ENCODE measurements at places on chromosomes 5 and 9.
A peak's percentile ranks its signal among the peaks of the same experiment; 100 is the strongest.

DNA sequence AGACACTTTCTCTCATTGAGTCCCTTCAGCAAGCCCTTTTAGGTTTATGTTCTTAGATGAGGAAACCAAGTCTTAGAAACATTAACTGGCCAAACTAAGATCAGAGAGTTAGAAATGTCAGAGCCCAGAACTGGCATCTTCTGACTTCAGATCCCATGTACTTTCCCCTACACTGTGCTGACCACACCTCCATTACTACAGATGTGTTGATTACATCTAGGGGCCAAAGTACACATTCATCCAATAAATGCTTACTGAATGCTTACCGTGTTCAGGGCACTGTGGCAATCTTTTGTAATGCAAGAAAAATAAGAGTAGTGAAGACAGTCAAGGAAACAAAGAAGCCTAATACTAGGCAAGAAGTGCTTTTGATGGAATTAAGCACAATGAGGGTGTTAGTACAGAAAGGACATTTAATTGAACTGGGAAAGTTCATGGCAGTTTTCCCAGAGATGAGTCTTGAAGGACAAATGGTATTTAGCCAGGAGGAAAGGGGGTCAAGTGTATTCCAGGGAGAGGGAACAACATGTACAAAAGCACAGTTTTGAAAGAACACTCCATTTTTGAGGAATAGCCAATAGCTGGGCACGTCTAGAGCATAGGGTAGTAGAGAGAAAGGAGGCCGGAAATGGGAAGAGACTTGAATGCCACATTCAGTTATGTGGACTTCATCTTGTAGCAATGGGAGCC, 89.7 kb upstream of the CDKN2B start:
- no peak for DNase-seq

- DNase-seq: no peak
Measured at GRCh38 chr5:78008356-78008967, 232.3 kb upstream of the TBCA start.

- DNase-seq: peak; percentile 75
Measured at GRCh38 chr5:158155811-158156505, 297.0 kb upstream of the CLINT1 start.

DNA sequence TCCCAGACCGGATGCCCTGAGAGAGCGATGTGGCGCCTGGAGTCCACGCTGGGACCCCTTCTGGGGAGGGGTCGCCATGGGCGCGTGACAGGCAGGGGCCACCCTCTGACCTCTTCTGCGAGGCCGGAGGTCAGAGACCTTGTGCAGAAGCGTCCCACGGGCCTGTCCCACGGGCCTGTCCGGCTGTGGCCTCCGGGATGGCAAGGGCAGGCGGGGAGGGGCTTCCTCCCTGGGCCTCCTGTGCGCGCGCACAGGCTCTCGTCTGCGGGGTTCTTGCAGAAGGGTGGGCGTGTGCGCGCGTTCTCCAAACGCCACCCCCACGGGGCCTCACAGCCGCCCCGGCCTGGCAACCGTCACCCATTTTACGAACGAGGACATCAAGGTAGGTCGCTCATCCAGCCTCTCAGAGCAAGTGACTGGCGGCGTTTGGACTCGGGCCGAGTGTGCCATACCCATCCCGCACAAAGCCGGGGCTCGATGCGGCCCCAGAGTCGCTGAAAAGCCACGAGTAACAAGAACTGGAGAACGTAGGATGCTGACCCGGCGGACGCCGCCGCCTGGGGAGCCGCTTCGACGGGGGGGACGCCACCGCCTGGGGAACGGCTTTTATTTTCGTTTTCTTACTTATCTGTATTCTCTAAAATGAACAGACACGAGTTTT, 897 bp downstream of the AHRR start:
- DNase-seq: no peak

- no peak for DNase-seq
Measured at GRCh38 chr5:133531178-133531577, 81.2 kb downstream of the FSTL4 start.

DNA sequence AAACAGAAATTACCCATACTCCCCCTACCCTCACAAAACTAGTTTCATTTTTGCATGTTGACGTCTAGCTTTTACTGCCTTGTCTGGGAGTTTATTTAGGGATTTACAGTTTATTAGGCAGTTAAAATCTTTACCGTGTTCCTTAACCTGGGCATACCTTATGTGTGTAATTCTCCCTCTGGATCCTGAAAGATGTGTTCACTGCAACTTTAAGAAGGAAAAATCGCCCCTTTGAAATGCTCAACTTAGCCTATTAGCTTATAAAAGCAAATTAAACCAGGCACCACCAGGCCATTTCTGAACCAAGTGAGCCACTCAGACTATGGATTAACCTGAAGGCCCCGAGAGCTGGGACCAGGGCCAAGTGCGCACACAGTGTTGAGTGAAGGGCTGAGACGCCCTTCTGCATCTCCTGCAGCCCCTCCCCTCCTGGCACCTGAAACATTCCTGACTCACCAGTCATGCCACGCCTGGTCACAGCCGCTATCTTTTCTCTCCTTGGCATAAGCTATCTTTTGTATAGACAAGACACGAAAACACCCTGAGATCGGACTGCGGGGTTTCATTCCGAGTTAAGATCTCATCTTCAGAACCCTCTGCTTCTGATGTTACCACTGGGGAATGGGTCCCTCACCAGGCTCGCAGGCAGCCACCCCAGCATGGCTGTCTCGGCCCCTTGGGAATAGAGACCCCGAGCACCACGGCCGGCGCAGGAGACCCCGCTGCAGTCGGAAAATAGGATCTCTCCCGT, 111.9 kb downstream of the ROR2 start:
- no peak for DNase-seq

GRCh38 chr5:1444361-1445189, 665 bp downstream of the SLC6A3 start:
- DNase-seq: no peak

- no peak for DNase-seq
Measured at GRCh38 chr5:133474851-133475590, 137.3 kb downstream of the FSTL4 start.

DNA sequence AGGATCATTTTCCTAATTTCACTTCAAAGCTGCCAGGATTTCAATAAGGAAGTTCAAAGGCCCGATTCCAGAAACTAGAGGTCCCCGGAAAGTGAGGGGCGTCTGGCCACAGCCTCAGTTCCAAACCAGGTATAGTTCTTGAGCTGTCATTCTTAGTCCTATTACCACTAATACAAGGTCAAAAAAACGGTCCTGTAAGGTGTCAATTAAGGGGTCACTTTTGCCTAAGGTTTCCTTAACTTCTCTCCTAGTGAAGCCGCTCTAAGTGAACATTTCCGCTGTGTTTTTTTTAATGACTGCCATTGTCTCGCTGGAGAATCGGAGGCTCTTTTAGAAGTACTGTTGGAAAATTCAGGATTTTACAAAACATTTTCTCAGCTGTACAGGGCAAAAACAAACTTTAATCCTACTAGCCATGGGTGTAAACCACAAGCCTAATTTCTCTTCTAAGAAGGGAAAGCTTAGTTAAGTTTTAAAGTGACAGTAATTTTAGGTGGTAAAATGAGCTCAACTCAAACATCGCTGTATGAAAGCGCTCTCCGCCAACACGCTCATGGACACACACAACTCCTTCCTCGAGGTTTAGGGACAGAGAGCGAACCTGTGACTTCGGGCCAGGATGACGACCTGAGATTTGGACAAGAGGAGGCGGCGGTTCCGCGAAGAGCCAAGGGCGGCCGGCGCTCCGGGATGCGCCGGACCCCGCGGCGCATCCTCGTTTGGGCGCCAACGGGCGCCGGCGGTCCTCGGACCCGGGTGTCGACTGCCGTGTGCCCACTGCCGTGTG, 76.7 kb upstream of the IFNE start:
- DNase-seq: no peak

DNA sequence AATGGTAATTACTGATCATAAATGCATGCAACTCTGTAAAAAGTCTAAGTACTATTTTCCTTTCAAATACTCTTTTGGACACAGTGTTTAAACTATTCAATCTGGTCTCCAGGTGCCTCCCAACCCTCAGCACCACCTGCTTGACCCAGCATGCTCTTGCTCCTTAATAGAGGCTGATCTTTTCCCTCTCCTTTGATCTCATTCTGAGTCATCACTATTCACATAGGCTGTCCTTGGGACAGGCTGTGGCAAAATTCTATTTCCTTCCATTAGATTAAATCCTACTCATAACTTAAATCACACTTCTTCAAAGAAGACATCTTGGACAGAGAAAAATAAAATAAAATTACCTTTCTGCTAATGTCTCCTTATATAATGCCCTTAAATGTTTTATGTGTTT, 199.4 kb upstream of the ST8SIA4 start:
- DNase-seq: no peak

DNA sequence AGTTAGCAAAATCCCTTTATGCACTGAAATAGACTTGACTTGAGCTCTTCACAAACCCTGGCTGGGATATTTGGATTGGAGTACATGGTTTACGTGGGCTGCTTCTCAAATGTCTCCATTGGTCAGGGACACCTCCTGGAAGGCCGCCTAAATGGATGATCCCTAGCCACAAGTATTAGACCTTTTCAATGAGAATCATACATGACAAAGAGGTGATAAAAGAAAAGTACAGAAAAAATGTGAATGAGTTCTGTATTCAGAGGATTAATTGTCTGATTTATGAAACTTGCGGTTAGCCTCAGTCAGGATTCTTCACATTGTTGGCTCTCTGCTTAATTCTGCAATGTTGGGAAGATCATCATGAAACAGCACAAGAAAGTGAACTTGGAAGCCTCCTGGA, 752.8 kb upstream of the ADAMTS16 start:
- peak; percentile 20 for DNase-seq

DNA sequence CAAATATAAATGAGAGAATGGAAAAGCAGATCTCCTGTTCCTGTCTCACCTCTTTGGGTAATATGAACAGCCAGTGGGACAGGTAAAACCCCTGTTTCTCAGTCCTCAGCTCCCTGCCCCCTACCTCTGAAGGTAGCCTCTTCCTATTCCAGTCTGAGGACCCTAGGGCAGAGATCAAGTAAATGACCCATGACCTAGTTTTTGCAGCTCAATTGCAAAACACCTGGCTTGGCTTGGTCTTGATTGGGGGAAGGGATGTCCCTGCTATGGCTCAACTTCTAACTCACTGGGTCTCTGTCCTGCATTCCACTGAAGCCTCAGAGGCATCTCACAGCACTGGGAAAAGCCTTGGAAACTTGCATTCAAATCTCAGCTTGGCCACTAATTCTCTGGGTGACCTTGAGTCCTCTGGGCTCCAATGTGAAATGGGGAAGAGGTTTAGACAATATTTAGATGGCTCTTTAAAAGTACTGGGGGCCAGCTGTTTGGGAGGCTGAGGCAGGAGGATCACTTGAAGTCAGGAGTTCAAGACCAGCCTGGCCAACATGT, 1.6 kb upstream of the GALT start:
- no peak for DNase-seq

- no peak for DNase-seq
Measured at GRCh38 chr9:127139775-127140174, 17.3 kb upstream of the ANGPTL2 start.

- no peak for DNase-seq
Measured at GRCh38 chr5:132238169-132238744, 10.6 kb upstream of the P4HA2 start.

DNA sequence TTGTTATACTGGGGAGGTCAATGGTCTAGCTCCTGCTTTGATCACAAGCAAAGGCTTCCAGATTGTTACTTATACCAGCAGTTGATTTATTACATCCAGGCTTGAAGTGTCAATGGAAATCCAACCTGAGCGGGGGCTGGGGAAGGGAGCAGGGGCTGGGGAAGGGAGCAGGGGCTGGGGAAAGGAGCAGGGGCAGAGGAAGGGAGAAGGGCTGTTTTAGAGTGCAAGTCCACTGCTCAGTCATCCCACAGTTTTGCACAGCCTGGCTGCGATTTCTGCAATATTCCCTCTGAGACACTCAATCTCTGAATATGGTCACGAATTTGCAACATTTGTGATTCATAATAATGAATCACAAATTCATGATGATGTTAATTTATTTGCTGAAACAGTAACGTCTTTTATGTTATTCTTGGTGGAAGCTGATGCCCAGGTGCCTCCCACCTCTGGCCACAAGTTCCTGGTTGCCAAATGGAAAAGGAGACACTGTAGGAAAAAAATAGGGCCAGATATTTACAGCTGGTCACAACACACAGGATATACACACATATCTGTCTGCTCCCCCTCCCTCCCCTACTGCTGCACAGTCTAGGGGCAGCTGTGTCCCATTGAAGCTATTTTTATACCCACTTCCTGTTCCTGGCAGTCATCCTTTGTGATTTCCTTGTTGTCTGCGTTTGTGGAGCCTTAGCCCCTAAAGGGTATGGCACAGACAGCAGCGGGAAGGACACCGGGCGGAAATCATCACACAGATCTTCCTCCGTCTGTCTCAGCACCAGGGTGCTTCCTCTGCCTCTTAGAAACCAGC, 325.1 kb downstream of the GADD45G start:
- no peak for DNase-seq

GRCh38 chr9:70034271-70034711, 9.4 kb upstream of the MAMDC2 start:
- DNase-seq: no peak
